ENCODE measurements at places on chromosomes 5 and 9.
A peak's percentile ranks its signal among the peaks of the same experiment; 100 is the strongest.

DNA sequence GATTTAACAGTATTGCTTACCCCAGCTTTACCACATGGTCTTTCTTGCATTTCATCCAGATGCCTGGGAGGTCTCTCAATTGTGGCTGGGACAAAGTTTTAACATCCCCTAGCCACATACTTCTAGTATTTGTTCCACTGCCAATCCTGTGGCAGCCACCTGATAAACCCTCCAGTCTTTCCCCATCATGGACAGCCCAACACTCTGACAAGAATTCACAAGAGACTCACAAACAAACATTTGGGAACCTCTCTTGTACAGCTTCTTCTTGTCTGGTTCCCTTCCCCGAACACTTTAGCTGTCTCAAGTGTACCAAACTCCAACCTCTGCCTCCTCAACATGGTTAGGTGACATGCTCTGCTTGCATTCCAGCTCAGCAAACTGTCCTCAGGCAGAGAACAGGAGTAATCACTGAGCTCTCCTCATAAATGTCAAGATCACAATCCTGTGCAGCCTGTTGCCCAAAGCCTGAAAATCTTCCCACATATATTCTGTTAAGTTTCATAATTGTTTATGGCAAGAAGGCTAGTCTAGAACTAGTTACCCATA, 59.7 kb downstream of the STRBP start:
- no peak for DNase-seq

DNA sequence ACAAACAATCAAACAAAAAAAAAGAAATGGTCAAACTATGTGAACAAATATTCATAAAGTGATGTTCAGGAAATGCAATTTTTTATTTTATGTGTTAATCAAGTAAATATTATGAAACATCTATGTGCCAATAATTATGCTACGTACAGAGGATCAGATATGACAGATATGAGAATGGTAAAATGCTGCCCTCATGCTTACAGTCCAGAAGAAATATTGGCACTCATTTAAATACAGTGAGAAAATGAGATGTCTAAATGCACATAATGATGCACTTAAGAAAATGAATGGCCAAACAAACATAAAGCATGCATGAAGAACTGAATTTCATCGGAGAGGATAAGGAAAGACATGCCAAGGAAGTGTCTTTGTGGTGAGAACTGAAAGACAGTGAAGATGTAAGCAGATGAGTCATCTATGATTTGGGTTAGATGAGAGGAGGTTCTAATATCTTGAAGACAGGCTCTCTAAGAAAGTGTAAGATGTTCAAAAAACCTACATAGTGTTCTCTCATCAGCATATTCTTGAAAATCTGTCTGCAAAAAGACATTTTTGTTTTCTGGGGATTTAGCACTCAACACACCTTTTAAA, 1231.1 kb upstream of the ACO1 start:
- no peak for DNase-seq

DNA sequence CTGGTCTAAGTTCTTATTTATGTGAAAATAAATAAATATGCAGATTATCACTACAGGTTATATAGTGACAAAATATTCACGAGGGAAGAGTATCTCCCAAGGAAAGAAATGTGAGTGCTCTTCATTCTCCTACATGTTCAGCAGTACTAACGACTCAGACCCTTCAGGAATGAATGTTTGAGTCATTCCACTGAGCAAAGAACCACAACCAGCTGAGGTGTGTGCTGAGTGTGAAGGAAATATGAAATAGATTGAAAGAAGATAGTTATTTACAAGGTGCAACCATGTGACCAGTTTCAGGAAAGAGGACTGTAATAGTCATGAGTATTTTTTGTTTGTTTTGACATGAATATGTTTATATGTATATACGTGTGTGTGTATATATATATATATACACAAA, 228.7 kb downstream of the TUSC1 start:
- no peak for DNase-seq

- no peak for DNase-seq
These were observed 4.8 kb downstream of the NKD2 start for GRCh38 chr5:1013238-1013947.

GRCh38 chr9:125325826-125326225, 64.2 kb downstream of the GAPVD1 start:
- no peak for DNase-seq

- no peak for DNase-seq
These were observed 1.5 kb upstream of the MARCHF3 start for GRCh38 chr5:127031863-127032232.

DNA sequence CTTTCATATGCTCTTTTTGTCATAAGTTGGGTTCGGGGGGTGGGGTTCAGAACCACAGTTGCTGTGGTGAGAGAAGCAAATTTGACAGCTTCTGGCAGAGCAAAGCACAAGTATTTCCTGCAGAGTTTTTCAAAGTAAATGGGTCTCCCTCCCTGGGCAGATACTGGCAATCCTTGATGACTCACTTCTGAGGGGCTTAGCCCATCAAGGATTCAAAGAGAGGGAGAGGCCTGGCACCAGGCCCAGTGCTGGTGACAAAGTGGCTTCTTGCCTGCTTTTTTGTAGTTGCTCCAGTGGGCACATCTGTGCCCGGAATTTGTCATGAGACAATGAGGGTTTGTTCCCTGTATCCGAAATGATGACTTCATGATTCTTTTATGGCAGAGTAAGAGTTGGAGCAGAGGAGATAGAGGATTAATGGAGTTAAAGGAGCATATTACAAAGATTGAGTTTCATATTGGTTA, 46.6 kb upstream of the TNC start:
- peak; percentile 36 for DNase-seq

DNA sequence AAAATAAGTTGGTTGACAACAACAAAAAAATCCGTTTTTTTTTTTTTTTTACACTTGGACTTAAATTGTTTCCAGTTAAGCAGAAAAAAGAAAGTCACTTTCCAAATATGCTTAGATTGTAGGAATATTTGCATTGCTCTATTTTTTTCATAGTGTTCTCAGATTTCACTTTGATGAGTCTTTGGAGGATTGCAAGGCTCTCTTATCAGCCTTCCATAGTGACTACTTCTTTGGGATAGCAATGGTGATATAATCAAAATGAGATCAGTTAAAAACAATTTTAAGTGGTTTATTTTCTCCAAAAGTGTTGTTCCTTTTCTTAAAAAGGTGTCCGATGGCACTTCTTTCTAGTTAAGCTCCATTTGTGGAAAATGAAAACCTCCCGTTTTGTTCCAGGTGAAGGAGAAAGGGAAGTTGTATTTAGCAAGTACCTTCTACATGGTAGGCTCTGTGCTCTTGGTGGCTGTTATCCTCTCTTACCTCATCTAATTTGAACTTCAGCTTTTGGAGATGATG, 3.9 kb downstream of the RASGRF2 start:
- DNase-seq: peak; percentile 18

GRCh38 chr5:14235872-14236271, 92.7 kb downstream of the TRIO start:
- no peak for DNase-seq

DNA sequence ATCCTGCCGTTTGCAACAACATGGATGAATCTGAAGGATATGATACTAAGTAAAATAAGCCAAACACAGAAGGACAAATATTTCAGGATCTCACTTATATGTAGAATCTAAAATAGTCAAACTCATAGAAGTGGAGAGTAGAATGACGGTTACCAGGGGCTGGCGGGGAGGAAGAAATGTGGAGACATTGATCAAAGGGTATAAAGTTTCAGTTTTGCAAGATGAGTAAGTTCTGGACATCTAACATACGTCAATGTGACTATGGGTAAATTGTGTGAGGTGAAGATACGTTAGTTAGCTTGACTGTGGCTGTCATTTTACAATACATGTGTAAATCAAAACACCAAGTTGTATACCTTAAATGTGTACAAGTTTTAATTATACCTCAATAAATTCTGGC, 200.3 kb downstream of the SNX18 start:
- DNase-seq: no peak

DNA sequence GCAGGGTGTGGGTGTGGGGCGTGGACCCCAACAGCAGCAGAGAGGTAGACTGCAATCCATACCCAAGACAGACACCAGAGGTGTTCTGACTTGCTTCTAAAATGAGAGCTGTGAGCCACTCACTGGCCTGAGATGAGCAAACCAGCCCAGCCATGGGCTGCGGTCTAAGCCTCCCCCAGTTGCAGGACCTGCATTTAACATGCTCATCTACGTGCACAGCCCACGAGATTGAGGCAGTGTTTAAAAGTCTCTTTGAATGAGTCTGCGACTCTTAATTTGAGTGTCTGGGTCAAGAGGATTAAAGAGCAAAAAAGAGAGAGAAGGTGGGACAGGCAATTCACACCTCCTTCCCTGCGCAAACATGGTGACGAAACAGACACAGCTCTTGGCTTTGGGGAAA, 5.9 kb downstream of the SURF4 start:
- DNase-seq: no peak

DNA sequence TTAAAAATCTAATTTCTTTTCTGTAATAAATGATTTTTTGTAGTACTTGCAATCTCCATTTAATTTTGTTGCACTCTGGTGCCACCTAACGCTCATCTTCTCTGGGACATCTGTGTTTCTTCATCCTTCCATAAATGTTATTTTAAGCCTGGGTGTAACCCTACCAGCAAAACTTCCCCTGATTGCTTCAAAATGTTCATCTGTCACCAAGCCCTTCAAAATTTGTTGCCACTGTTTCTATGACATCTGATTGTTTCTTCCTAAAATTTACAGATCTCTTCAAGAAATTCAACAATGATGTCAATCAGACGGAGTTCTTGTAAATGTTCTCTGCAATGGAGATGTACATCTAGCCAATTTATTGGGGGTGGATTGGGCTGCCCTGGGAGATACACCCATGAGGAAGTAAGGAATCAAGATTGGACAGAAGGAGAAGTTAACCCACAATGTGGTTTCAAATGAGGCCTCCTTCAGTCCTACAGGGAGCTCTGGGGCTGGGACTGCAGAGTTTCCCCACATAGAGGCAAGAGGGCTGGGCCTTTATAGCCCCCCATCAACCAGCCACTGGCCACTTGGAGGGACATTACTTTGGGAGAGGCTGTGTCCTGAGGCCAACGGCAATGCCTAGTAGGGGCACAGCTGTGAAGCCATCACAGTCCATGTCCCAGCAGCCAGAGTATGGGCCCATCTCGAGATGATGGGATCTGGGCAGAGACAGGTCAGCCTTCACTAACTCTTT, 23.3 kb downstream of the MCTP1 start:
- no peak for DNase-seq

GRCh38 chr9:105608721-105609598, 51.0 kb downstream of the FKTN start:
- peak; percentile 16 for DNase-seq

DNA sequence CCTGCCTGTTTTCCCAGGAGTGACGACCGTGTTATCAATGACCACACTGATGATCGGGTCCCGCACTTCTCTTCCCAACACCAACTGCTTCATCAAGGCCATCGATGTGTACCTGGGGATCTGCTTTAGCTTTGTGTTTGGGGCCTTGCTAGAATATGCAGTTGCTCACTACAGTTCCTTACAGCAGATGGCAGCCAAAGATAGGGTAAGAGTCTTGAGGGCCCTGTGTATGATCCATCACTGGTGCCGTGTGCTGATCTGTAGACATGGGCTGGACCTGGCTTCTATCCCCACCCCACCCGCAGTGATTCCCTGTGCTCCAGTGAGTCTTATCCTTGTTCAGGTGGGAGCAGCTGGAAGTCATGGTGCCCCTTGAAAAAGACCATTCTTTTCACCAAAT, 26.0 kb downstream of the GABRP start:
- DNase-seq: peak; percentile 16

DNA sequence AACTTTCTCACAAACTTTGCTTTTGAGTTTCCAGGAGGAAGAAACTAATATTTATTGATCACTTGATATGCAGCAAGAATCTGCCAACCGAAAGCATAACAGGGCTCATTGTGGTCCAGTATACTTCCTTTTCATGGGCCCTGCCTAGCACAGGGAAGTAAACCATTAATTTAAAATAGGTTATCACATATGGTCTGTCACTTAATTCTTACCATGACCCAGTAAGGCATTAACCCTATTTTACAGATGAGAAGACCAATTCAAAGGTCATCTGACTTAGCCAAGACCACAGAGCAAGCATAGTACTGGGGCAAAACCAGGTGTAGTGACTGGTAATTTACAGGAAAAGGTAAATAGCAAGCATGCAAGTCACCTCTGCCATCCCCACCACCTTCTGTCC, 336.9 kb upstream of the DMAC1 start:
- DNase-seq: no peak

GRCh38 chr5:150156027-150156368, 353 bp upstream of the PDGFRB start:
- DNase-seq: no peak

DNA sequence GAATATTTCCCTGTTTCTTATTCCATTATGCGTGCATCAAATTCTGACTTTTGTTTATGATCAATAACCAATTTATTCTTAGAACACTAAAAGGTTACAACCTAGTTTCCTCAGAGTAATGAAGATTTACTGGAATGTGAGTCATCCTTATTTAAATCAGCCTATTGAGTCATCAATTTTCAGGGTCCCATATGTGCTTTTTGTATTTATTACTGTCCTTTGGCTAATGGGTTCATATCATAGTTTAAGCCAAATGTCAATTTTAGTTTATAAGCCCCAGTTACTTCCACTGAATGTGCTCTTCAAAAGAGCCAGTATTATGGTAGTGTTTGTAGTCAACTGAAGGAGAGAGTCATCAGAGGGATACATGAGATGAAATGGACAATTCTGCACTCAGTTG, 359.2 kb downstream of the PRR16 start:
- no peak for DNase-seq

GRCh38 chr5:126023994-126024441, 399.2 kb upstream of the GRAMD2B start:
- DNase-seq: no peak

DNA sequence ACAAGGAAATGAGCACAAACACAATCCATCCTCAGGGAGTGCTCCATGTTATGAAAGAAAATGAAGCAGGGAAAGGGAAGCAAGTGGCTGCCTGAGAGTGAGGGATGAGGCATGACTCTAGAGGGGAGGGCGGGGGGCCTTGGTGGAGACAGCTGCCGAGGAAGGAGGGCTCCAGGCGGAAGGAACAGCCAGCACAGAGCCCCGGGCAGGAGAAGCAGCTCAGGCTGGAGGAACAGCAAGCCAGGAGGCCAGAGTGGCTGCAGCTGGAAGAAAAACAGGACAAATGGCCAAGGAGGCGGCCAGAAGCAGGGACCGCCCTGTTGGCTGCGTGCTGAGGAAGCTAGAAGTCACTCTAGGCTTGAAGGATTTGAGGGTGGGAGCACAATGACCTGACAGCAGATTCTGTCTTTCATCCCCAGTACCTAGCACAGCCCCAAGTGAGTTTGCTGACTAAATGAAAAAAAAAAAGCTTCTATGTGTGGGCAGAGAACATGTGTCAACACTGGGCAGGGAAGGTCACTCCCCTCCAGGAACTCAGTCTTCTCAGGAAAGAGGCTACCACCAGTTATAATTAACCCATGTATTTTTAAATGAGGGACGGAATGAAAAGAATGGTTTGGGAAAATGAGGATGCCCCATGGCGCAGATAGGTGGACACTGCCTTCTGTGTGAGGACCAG, 142.8 kb downstream of the DCP2 start:
- no peak for DNase-seq
